ENCODE measurements at places on chromosomes 7 and 10.

DNA sequence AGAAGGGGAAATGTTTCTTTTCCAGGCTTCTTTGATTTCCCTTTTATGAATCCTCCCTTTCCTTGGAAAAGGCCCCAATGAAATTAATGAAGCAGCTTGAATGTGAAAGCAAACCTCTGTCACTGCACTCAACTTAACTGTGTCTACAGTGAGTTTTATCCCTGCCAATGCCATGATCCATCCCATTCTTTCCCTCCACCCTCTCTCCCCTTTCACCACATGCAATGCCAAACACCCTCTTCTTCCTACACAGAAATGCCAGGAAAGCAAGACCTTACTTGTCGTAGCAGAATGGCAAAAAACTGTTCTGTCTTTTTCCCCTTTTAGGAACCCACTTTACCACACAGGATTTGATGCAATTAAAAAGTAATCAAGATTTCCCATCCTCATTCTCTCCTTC lies 47.3 kb upstream of the TRIL start:
- DNase-seq: no peak

GRCh38 chr7:24732646-24733413 lies 24.4 kb downstream of the GSDME start:
- DNase-seq: no peak

DNA sequence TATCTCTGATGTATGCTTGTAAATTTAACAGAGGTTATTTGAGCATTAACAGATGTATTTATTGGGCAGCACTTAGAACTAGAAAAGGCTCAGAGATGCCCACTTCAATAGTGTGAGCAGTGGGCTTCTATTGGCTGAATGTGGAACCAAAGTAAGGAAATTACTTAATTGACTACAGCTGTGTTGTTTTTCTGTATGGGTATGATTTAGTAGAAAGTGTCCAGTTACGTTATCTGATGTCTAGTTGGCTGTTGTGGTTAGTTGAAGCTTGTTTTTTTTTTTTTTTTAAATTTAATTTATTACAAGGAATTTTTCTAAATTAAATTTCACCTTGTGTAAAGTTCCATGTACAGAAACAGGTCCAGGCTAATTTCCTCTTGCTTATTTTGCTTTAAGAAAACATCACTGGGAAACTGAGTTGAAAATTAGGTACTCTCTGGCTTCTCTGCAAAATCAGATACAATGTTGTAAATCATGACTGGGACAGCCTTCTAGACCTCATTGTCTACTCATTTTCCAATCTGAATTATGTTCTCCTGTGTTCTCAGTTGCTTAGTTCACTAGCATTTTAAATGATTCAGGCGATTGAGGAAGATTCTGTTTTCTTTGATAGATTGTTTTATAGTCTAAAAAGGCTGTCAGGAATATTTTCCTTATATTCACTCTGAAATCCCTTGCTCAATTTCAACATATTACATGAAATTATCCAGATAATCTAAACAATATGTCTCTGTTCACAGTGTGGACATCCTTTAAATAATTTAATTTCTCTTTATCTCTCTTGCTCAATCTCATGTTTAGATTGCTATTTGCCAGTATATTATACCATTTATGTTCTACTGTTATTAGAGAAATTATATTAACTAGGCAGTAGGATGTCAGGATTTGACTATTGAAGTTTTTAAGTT lies 53.0 kb downstream of the PHF14 start:
- DNase-seq: no peak

DNA sequence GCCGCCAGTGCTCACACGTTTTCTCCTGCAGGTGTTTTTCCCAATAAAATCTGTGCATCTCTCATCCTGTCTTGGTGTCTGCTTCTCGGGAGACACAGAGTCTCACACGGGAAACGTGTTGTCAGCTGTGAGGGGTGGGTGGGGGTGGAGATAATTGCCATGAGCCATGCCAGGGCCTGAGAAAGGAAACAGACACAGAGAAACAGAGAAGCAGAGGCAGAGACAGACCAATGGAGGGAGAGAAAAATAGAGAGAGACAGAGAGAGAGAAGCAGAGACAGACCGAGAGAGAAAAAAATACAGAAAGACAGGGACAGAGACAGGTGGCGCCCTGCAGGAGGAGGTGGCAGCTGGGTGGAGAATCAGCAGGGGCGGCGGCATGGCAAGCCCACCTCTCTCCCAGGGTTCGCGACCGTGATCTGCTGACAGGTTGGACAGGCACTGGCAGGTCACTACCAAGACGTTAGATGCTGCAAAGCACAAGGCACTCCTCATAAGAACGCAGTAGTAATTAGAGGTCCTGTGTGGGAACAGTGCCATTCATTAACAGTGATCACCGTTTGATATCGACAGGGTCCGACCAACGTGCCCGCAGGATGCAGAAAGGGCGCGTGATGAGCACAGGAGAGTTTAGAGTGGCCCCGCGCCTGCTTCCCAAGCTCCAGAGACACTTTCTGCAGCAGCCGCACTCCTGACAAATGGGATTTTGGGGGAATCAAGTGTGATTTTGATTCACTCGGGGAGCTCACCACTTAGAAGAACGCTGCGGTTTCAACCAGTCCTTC lies 70.5 kb upstream of the INSIG1 start:
- no peak for DNase-seq

DNA sequence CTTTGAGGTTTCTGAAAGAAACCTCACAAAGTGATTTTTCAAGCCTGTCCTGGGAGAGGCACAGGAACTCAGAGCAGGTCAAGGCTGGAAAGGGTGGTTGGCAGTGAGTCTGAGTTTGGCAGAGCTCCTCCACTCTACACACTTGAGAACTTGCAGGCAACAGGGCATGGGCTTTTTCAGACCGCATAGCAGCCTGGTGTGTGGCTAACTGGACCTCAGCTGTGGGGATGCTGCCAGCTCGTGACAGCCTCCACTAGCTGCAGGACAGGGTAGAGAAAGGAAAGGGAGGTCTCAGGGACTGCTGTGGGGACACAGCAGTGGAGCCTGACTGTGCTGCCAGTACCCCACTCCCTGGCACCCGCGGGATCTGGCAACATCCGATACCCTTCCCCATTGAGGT lies 2.6 kb downstream of the CDHR1 start:
- peak; percentile 65 for DNase-seq

- DNase-seq: no peak
These were observed 92.2 kb upstream of the GNA12 start for GRCh38 chr7:2936301-2936700.

- no peak for DNase-seq
These were observed 77.6 kb downstream of the DENND2A start for GRCh38 chr7:140562926-140563481.

GRCh38 chr10:6095810-6096570 lies 7.2 kb downstream of the RBM17 start:
- no peak for DNase-seq

DNA sequence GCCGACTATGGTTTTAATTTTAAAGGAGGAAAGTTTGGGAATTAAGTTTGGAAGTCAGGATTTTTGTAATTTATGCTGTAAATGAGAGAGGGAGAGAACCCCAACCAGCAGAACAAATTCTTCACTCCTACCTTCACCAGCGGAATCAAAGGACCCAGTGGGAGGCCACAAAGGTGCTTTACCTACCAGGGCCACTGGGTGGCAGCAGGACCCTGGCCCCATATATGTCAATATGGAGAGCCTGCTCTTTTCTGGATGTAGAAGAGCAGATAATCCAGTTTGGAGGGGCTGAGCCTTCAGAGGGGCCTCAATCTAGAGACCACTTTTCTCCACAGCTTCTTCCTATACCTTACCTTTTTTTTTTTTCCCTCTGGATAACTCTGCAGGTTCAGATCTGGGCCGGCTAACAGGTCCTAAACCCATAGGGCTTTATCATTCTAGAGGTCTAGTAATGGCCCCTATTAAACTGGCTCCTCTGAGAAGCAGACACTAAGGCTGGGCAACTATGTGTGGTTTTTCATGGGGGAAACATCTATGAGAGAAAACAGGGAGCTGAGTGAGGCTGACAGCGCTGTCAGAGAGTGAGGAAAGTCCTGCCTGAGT lies 8.5 kb upstream of the SCD start:
- peak; percentile 83 for DNase-seq

GRCh38 chr10:2927958-2928840 lies 139.1 kb upstream of the PFKP start:
- peak; percentile 53 for DNase-seq

- DNase-seq: no peak
These were observed 6.3 kb downstream of the ZNF212 start for GRCh38 chr7:149245744-149246143.

GRCh38 chr7:123352973-123353372 lies 153.2 kb upstream of the SLC13A1 start:
- no peak for DNase-seq

DNA sequence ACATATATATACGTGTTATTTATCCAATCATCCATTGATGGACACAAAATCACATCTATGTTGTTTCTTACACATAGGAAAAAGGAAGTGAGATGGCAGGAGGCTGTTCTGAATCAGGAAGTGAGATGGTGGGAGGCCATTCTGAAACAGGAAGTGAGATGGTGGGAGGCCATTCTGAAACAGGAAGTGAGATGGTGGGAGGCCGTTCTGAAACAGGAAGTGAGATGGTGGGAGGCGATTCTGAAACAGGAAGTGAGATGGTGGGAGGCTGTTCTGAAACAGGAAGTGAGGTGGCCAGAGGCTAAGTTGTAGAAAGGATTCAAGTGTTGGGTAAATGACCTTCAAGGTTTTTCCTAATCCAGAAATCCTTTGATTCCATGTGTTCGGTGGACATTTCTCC lies 921.5 kb downstream of the TYW1 start:
- DNase-seq: no peak

GRCh38 chr10:114724716-114725106 lies 66.6 kb upstream of the ABLIM1 start:
- no peak for DNase-seq

DNA sequence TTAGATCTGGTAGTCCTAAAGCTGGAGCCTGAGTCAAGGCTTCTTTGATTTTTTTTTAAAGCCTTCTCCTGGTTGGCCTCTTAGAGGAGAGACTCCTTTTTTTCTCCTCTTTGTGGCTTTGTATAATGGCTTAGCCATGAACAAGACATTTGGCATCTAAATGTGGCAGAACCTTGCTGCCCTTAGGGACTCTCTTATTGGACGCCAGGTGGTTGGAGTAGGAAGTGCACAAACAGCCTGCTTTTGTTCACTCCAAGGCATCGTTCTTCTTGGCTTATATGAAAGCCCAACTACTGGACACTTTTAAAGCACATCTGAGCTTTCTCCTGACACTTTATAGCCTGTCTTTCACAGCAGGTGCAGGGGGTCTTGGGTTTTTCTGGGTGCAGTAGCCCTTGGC lies 25.0 kb downstream of the ZPBP start:
- DNase-seq: no peak

- no peak for DNase-seq
These were observed 651.5 kb downstream of the TNS3 start for GRCh38 chr7:46930366-46930765.

- DNase-seq: no peak
These were observed 10.4 kb downstream of the CUL2 start for GRCh38 chr10:35079763-35080162.

DNA sequence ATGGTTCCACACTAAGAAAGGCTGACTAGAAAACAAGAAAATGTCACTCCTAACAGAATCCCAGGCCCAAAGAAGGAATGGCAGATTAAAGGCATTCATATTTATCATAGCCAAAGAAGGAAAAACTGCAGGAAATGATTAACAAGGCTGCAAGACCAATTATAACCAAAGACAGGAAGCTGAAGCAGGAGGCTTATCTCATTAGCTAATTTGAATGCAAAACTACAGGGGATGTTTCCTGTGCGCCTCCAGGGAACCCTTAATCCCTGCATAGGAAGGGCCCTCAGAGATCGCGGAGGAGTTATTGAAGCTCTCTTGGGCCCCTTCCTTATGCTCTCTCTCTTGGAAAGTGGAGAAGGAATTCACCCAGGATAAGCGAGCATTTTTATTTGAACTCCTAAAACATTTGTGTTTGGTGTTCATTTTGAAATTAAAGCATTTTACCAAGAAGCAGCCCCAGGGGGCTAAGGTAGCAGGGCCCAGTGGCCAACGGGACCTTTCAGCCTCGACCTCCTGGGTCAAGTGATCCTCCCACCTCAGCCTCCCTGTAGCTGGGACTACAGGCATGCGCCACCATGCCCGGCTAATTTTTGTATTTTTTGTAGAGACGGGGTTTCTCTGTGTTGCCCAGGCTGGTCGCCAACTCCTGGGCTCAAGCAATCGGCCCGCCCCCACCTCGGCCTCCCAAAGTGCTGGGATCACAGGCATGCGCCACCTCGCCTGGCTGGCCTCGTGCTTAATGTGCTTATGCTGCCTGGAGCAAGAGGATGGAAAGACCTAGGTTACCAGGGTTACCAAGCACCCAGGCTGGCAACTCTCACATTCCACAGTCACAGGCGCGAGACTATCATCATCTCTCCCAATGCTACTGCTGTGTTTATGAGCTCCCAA lies 24.1 kb upstream of the PROSER2 start:
- DNase-seq: no peak

GRCh38 chr7:68025369-68025768 lies 1028.7 kb downstream of the TYW1 start:
- no peak for DNase-seq

DNA sequence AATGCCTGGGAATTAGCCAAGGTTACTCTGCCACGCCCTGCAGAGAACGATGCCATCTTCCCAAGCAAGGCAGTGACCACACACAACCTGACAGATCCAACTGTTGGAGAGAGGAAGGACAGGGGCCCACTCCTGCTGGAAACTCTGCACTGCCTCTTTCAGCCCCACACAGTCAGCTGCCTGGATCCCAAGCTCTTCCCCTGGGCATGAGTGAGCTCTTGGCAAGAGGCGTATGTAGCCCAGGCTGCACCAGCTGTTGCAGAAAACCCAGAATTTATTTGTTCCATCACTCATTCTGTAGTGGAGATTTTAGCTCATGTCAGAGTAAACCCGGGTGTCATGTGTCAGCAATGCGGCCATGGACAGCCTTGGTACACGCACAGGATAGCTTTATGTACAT lies 135.1 kb upstream of the TRIM24 start:
- no peak for DNase-seq

- DNase-seq: no peak
These were observed 118.8 kb downstream of the SKIDA1 start for GRCh38 chr10:21406595-21407193.

- no peak for DNase-seq
These were observed 319.3 kb upstream of the NRP1 start for GRCh38 chr10:33653584-33654367.

GRCh38 chr10:47181052-47181849 lies 118.7 kb upstream of the GDF10 start:
- DNase-seq: no peak

- DNase-seq: no peak
These were observed 45.1 kb upstream of the CDK14 start for GRCh38 chr7:90551036-90551435.

DNA sequence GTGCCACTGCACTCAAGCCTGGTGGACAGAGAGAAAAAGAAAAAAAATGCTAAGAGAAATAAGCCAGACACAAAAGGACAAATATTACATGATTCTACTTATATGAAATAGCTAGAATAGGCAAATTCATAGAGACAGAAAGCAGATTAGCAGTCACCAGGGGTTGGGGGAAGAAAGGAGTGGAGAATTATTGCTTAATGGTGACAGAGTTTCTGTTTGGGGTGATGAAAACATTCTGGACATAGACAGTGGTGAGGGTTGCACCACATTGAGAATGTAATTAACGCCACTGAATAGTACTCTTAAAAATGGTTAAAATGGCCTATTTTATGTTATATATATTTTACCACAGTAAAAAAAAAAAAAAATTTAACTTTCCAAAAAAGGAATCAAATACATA lies 6.4 kb upstream of the NT5C2 start:
- no peak for DNase-seq
